ENCODE measurements at places on chromosomes 12 and 14.

GRCh38 chr12:115500872-115501271, 776.6 kb downstream of the MED13L start:
- no peak for DNase-seq

- no peak for DNase-seq
Observed at GRCh38 chr14:80678436-80678835, 263.1 kb downstream of the CEP128 start.

GRCh38 chr14:39175445-39176262, 600 bp downstream of the PNN start:
- DNase-seq, result peak; percentile 25

DNA sequence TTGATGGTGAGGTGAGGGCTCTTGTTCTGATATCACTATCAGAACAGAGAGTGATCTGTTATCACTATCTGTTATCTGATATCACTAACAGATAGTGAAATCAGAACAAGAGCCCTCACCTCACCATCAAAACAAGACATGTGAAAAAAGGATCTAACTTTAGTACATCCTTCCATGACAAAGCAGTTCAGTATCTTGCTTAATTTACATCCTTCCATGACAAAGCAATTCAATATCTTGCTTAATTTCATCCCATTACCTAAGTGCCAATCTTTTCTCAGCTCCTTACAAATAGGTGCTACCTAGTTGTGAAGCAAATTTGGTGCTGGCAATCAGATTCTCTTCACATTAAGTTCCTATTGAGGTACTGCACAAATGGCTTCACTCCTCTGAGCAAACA, 1865.6 kb upstream of the FLRT2 start:
- DNase-seq, result no peak

GRCh38 chr14:80638620-80639515, 302.7 kb downstream of the CEP128 start:
- peak; percentile 23 for DNase-seq

Data from urothelium cell line (cell line).